Activated CD4-positive, alpha-beta T cell treated with anti-CD3 and anti-CD28 coated beads, Interleukin-2, amount 50 U/mL, for 24 hours (primary cell): ENCODE measurements at places on chromosomes 2 and 18.

- DNase-seq: no peak
These were observed 27.4 kb upstream of the EIF2AK3 start for GRCh38 chr2:88654714-88655113.

- DNase-seq: no peak
These were observed 401.4 kb downstream of the NBAS start for GRCh38 chr2:15159751-15160177.

DNA sequence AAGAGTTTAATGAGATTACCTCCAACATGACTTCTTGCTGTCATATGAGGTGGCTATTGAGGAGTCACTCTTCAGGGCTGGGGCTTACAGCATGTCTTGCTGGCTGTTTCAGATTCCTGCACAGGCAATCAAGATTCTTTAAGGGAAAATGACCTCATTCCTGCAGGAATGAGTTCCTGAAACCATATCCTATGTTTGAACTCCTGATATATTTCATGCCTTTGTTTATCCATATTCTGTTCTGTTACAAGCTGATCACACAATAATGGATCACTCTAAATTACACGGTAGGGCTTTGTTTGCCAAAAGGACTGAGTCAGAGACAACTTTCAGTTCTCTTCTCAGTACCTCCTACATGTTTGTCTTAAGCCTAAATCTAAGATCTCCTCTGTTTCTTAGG is 879.8 kb upstream of the PIK3C3 start:
- no peak for DNase-seq

DNA sequence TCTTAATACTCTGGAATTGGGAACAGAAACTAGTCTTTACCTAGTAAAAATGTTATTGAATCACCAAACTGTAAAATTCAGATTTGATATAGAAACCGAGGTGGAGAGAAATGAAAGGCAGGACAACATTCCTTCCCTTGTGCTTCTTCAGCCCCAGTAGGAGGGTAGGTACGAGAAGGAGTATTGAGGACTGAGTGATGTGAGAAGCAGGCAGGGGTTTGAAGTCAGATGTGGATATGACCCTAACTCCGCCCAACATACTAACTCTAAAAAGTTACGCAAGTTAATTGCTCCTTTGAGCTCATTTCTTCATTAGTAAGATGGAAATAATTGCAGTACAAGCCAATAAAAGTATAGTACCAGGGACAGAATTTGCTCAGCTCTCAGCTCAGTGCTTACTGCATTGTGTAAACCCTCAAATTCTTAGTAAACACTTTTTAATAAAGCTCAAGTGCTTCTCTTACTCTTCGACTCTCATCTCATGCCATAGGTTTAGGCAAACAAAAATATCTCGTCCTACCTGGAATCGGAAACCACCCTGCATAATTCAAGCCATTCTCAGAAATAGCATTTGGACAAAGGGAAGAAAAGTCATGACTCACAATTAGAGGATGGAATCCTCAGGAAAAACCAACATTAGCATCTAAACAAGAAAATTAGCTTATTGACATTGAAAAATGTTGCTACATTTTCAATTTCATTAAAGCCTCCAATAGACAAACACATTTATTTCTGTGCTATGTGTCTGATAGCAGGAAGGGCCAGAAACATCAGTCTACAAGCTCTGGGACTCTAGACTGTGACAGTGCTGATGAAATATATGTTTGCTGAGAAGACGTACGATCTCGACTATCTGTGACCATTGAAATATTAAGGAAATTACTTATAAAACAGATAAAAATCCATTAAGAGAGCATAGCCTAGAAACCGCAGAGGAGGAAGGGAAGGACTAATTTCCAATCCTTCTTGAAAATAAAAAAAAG is 161.3 kb downstream of the HNMT start:
- DNase-seq: no peak

GRCh38 chr2:222465746-222466145 is 41.4 kb downstream of the SGPP2 start:
- no peak for DNase-seq

- no peak for DNase-seq
These were observed 6.8 kb upstream of the EHD3 start for GRCh38 chr2:31227110-31227509.

- DNase-seq: no peak
These were observed 903.7 kb downstream of the TDRD15 start for GRCh38 chr2:22027345-22028005.

DNA sequence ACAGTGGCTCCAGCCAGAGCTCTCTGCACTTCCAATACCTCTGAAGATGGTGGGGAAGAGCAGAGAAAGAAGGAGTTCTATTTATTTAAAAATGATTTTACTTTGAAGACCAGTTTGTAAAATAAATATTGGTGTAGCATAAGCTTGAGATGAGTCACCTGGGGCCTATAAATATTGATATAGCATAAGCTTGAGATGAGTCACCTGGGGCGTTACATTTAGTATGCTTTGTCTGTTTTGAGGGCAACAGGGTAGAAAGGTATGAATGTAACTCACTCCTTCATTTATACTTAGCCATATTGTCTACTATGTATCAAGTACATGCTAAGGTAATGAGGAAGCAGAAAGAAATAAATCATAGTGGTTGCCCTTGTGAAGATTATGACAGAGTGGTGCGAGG is 7.7 kb upstream of the SULT1C4 start:
- no peak for DNase-seq

GRCh38 chr2:185375731-185376130 is 362.9 kb upstream of the FSIP2 start:
- no peak for DNase-seq

GRCh38 chr2:88599527-88599926 is 27.7 kb downstream of the EIF2AK3 start:
- no peak for DNase-seq

DNA sequence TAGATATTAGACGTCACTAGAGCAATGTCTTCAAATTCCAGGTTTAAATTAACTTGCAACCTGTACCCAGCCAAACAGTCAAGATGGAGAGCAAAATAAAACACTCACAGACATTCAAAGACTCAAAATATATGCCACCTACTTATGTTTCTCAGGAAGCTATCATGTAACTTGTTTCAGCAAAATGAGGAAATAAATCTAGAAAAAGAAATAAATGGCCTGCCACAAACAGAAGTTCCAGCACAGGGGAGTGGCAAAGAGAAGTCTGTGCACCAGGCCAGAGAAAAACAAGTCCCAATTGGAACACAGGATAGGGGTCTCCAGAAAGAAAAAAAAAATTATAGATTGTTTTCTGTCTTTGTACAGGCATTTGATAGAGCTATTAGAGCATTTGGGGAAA is 96.7 kb downstream of the LRP2 start:
- DNase-seq: no peak

GRCh38 chr2:1477196-1478040 is 64.2 kb downstream of the TPO start:
- no peak for DNase-seq

- DNase-seq: no peak
These were observed 37.0 kb downstream of the TGFA start for GRCh38 chr2:70516596-70516995.

GRCh38 chr2:57536535-57537231 is 509.9 kb upstream of the VRK2 start:
- no peak for DNase-seq

GRCh38 chr2:1972948-1973347 is 228.6 kb upstream of the PXDN start:
- no peak for DNase-seq

GRCh38 chr2:160835166-160835565 is 325.1 kb upstream of the TANK start:
- DNase-seq: no peak

DNA sequence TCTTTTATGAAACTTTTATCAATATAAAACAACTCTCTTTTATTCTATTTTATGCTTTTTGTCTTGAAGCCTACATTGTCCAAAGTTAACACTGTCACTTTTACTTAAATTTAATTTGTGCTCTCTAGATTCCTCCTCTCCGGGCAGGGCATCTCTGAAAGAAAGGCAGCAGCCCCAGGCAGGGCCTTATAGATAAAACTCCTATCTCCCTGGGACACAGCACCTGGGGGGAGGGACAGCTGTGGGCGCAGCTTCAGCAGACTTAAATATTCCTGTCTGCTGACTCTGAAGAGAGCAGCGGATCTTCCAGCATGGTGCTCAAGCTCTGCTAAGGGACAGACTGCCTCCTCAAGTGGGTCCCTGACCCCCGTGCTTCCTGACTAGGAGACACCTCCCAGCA is 447.7 kb upstream of the FANCL start:
- no peak for DNase-seq

DNA sequence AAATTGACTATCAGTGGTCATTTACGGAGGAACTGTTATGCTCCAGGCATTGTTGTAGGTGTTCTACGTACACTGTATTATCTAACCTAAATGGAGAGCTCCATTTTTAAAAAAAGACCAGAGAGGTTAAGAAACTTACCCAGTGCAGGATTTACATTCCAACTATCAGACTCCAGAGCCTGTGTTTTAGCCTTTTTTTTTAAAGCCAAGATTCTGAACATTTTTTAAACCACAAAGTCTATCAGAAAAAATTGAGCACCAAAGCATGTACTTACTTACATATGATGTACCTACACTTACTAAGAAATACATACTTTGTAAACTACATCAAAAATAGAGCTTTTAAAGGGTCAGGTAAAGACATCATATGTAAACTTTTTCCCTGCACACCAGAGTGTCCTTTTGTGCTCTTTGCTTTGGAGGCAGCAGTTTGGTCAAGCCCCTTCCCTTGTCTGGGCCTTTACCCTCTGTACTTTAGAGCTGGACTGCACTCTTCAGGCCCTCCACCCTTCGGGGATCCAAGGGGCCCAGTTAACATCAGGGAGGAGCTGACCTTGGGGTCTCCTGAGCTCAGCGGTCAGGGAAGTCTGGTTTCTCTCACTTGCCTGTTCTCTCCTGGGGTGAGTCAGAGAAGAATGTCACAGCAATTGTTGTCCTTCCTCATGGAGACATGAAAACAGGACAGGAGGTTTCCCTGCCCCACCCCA is 58.4 kb downstream of the ITGB1BP1 start:
- DNase-seq: no peak

DNA sequence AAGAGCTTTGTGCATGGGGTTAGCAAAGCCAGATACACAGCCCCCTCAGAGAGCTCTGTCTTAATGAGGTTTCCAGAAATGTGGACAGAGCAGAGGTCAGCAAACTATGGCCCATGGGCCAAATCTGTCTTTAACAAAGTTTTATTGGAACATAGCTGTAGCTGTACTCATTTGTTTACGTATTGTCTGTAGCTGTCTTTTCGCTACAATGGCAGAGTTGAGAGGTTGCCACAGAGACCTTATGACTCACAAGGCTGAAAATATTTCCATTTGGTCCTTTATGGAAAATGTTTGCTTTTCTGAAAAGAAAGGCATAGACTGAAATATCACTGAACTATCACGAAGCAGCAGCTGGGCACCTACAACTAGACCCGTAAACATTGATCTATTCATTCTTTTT is 841.8 kb downstream of the SLC4A3 start:
- DNase-seq: no peak

- DNase-seq: no peak
These were observed 249.4 kb upstream of the LINC00305 start for GRCh38 chr18:64398320-64398719.

DNA sequence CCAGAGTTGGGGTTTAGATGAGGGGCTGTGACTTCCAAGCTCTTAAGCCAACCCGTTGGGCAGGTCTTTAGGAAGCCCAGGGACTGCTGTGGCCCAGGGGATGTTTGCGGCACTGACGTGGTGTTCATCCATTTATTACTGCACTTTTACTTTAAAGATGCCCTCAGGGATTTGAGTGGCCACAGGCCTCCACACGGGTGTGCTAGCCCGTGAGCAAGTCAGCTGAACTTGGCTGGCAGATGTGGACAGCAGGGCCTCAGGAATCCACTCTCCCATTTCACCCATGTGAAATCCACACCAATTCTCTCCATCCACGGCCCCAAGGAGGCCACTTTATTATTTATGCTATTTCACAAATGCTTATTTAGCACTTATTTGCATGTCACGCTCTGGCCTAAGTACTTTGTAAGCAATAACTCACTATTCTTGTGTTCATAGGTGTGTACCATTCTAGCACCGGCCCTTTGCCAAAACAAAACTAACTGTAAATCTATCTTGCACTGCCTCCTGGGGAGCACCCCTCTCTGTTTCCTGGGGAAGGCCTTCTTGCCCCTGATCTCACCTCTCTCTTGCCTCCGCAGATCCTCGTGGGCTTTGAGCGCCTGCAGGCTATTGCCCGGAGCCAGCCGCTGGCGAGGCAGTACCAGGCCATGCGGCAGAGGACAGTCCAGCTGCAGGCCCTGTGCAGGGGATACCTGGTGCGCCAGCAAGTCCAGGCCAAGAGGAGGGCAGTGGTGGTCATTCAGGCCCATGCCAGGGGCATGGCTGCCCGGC is 39.1 kb upstream of the GPR17 start:
- no peak for DNase-seq

- DNase-seq: peak; percentile 7
These were observed 55.3 kb upstream of the LAPTM4A start for GRCh38 chr2:20106746-20107145.

GRCh38 chr2:58046335-58046584 is 346 bp upstream of the VRK2 start:
- no peak for DNase-seq

- no peak for DNase-seq
These were observed 10.1 kb downstream of the ITM2C start for GRCh38 chr2:230874876-230875275.

- DNase-seq: no peak
These were observed 241.2 kb downstream of the TFCP2L1 start for GRCh38 chr2:121043827-121044222.

GRCh38 chr2:200735061-200735460 is 76.6 kb upstream of the BZW1 start:
- DNase-seq: no peak

DNA sequence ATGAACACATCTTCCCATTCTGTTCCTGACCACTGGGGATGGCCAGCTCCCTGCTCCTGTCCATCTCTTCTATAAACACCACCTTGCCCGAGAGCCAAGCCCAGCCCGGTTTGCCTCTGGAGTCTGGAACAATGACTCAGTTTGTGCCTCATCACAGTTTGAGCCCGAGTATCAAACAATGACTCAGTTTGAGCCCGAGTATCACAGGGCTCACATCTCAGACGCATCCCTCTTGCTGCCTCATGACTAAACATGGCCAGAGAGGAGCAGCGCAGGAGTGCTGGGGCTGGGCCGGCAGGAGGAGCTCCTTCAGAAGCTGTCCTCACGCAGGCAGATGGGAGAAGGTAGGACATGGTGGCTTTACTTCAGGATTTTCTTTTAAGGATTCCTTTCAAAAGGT is 68.7 kb downstream of the PXDN start:
- DNase-seq: no peak

DNA sequence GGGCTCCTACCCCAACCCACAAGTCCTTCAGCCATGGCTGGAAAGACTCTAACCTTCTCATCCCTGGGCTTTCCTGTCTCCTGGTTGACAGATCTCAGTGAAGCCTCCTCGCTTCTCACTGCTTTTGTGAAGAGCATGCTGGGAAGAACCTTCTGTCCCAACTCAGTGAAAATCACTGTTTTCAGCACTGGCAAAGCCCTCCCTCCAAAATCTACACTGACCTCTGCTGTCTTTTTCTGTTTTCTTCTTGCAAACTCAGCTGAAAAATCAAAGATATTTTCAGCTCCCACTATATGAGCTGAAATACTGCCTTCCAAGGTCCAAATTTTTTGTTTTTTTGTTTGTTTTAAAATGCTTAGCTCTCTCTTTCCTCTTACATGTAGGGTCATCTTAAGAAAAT is 266.3 kb upstream of the AGAP1 start:
- no peak for DNase-seq
